ENCODE measurements at places on chromosomes 2 and 18.

DNA sequence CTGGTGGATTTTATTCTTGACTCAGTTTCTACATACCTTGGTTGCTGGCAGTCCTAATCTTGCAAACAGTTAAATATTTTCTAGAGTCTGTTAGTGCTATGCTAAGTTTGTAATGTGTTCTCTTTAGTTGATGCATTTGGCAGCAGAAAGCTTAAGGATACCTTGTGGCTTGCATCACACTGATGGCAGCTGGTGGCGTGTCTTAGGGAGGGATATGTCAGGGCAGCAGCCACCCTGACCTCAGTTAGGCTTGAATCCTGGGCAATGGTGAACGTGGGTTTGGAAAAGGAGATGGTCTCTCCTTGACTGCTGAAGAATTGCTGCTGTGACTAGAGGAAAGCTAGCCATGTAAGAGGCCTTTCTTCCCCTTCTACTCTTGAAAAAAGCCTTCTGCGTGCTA lies 4.2 kb downstream of the IAH1 start:
- no peak for DNase-seq

DNA sequence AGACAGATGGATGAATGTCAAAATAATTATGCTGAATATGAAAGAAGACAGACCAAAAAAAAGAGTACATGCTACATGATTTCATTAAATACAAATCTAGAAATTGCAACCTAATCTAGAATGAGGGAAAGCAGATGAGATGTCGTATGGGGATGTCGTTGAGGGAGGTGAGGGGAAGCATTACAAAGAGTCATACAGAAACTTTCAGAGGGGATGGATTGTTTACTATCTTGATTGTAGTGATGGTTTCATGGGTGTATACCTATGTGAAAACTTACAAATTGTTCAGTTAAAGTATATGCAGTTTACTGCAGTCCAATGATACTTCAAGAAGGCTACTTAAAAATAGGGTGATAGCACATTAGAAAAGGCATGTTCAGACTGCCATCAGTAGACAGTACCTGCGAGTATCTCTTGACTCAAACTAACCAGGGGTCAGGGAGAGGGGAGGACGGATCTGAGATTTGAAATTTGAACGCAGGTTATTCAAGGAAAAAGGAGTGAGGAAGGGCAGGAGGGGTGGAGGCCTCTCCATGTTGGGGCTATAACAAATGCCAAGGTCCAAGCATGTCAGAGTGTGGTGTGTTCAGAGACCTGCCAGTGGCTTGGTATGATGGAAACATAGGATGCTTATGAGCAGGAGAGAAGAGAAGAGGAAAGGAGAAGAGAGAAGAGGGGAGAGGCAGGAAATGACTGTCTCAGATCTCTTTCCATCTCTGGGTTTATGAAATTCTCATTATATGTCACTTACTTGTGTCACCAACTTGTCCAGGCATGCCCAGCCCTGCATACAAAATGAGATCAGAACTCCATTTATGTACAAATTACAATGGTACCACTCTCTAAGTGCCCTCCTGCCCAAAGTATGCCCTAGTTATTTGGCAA lies 257.3 kb upstream of the CXCR4 start:
- DNase-seq: no peak

GRCh38 chr2:37635504-37636380 lies 35.7 kb downstream of the CDC42EP3 start:
- peak; percentile 48 for DNase-seq

- no peak for DNase-seq
These were observed 296.2 kb upstream of the SALL3 start for GRCh38 chr18:78683191-78684010.

GRCh38 chr2:29309090-29310029 lies 194.1 kb downstream of the CLIP4 start:
- DNase-seq: peak; percentile 9

Data from stimulated activated CD4-positive, alpha-beta T cell treated with anti-CD3 and anti-CD28 coated beads, Interleukin-1b, Interleukin-23, amount 100 ng/mL, for 1 hour (primary cell).